Activated naive CD8-positive, alpha-beta T cell treated with anti-CD3 and anti-CD28 coated beads, Interleukin-2, amount 10 ng/mL, durations not matched to agents 7 days and 5 days (primary cell): ENCODE measurements at places on chromosomes 4 and X. TPM values are rescaled to one million over a fixed set of nuclear protein-coding genes. Genes with fewer than 3 reads are reported as not detected.

MAGED4 gene
- 1.4 TPM for total RNA-seq

CDX4 gene
- not detected for total RNA-seq

GLRB gene
- total RNA-seq, result not detected

DNA sequence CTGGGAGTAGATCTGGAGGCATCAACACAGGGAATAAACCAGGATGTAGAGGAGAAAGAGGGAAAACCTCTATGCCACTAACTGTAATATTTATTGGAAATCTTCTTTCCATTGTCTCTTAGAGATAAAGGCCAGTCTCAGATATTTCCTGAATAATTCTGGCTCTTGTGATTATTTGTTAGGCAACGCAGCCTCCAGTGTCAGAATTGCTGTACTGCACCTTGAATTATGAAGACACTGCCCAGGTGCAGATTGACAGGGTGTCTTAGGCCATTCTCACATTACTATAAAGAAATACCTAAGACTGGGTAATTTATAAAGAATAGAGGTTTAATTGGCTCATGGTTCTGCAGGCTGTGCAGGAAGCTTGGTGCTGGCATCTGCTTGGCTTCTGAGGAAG lies 100.7 kb upstream of the ZDHHC15 start:
- no peak for DNase-seq

- DNase-seq, result no peak
These were observed 17.1 kb downstream of the SPON2 start for GRCh38 chr4:1155314-1155713.

DNA sequence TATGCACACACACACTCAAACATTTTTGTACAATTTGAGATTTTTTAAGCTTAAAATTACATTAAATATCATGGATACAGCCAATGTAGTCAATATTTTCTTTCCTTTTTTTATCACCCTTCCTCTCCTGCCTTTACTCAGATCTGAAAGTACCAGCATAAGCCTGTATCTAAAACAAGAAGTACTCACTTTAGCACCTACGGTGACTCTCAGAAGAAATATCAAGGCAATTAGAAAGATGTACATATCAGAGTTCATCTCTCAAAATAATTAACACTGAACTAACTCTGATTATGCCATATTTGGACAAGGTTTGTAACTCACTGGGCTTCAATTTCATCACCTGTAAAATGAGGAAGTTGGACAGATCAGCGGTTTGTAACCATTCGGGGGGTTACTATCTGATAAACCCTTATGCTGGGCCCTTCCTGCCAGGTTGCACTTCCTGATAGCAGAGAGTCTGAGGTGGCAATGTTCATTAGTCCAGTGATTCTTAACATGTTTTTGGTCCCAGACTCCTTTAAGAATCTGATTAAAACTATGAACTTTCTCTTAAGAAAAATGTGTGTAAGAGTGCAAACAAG lies 5.7 kb upstream of the GPR174 start:
- no peak for DNase-seq

PLCXD1 gene
- total RNA-seq, result 61.2 TPM

GRCh38 chrX:127570276-127570675 lies 481.9 kb downstream of the ACTRT1 start:
- no peak for DNase-seq

AADAT gene
- total RNA-seq, result not detected

DSPP gene
- not detected for total RNA-seq

AMBN gene
- not detected for total RNA-seq

- DNase-seq, result no peak
These were observed 172.2 kb upstream of the CXCL13 start for GRCh38 chr4:77433418-77433733.

GRCh38 chr4:98745366-98745765 lies 87.0 kb upstream of the TSPAN5 start:
- no peak for DNase-seq

GRCh38 chr4:98873059-98873458 lies 55.9 kb downstream of the EIF4E start:
- no peak for DNase-seq

- no peak for DNase-seq
These were observed 10.5 kb downstream of the GPR82 start for GRCh38 chrX:41734530-41734929.

DNA sequence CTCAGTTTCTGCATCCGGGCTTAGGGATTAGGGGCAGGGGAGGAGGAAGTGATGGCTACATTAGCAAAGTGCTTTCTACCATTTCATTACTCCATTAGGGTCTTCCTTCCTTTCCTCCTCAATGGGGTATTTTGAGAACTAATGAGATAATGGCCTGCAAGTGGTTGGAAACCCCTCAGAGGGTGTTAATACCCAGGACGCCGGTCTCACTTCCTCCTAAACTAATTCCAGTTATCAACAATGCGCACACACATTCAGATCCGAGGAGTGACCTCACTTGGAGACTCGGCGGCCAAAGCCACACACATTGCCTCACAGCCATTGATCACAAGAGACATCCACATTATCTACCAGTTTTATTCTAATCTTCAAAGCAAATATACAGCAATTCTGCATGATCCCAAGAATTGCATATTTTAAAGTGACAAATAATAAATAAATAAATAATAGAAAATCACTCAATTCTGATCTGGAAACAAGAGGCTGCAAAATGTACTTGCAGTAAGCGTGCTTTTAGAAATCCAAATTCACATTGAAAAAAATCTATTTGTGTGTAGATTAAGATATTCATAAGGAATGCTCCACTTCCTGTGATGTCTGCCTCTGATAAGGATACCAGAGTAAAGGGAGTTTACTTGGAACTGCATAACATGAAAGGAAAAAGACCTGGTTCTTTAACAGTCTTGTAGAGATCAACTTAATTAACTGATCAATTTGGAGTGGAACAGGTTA lies 329.1 kb downstream of the FBXW7 start:
- no peak for DNase-seq
